Testis (tissue), 5 donors: ENCODE measurements at places on chromosomes 3 and 15. TPM values are rescaled to one million over a fixed set of nuclear protein-coding genes. Genes with fewer than 3 reads are reported as not detected.

Gene ADGRG7
- polyA plus RNA-seq = not detected

Gene TRPM1
- polyA plus RNA-seq = 4.4 TPM

Gene SLC12A1
- polyA plus RNA-seq = 1.2 TPM

Gene RCCD1
- 21.1 TPM for polyA plus RNA-seq

Gene SCAANT1
- 4.4 TPM for polyA plus RNA-seq

Gene TRANK1
- polyA plus RNA-seq = 7.5 TPM

Gene CYP1A2
- polyA plus RNA-seq = not detected

Gene PP2D1
- 37.5 TPM for polyA plus RNA-seq

Gene ACP3
- polyA plus RNA-seq = 2.6 TPM

Gene HRG
- 0.16 TPM for polyA plus RNA-seq

Gene SNURF
- 8.6 TPM for polyA plus RNA-seq
